Small intestine (tissue), 16 donors: ENCODE measurements at places on chromosomes 4 and X. TPM values are rescaled to one million over a fixed set of nuclear protein-coding genes. Genes with fewer than 3 reads are reported as not detected.

PLAC1 gene
- not detected for polyA plus RNA-seq

ZMAT1 gene
- 0.89 TPM for polyA plus RNA-seq

FGFBP2 gene
- not detected for polyA plus RNA-seq

BGN gene
- 23.2 TPM for polyA plus RNA-seq

CSN1S1 gene
- not detected for polyA plus RNA-seq

NKX6-1 gene
- not detected for polyA plus RNA-seq

FGB gene
- not detected for polyA plus RNA-seq

DNA sequence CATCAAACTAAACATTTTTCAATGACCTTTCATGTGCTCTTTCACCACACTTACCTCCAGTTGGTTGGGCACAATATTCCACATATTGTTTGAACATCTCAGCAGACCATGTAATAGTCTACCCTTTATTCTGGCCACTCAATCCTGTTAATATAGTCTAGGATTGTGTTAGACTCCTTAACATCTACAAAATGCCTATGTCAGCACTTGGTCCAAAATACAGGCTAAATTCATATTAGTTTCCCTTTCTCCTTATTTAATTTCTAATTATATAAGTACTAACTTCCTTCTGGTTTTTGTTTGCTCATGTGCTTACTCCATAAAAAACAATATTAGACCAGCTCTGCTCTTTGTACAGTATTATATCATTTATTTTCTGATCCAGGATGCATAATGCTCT, 21.1 kb downstream of the MEPE start:
- no peak for DNase-seq

- no peak for DNase-seq
Measured at GRCh38 chr4:74618659-74619058, 173.7 kb downstream of the AREG start.

DNA sequence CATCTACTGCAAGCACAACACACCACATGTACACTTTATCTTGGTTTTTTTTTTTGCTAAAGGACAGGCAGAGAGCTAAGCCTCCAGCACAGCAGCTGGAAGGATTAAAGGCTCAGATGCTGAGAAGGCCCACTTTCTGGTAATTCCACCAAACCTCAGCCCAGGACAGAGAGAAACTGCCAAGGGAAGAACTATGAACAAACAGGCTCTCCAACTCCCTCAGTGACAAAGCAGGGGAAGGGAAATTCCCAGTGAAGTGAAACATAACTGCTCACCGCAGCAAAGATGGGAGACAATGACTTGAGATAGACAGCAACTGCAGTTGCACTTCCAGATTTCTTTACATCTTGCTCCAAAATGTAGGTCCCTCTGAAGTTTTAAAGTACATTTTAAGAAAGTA, 4.8 kb downstream of the PROM1 start:
- no peak for DNase-seq

GRCh38 chr4:42995343-42995944, 102.9 kb downstream of the GRXCR1 start:
- peak; percentile 3 for DNase-seq

- no peak for DNase-seq
Measured at GRCh38 chr4:83387012-83387411, 52.4 kb upstream of the HPSE start.

DNA sequence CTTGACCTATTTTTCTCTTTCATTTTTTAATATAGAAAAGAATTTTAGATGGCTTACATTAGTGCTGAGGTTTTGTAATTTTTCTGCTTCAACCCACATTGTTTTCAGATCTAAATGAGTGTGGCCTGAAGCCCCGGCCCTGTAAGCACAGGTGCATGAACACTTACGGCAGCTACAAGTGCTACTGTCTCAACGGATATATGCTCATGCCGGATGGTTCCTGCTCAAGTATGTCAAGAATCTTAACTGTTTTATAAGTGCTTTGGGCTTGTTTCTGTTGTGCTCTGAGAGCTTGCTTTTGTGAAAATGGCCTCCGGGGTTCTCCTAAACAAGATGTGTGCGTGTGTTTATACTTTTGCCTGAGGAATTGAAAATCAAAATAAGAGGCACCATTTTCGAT, 41.6 kb downstream of the NPNT start:
- no peak for DNase-seq

DNA sequence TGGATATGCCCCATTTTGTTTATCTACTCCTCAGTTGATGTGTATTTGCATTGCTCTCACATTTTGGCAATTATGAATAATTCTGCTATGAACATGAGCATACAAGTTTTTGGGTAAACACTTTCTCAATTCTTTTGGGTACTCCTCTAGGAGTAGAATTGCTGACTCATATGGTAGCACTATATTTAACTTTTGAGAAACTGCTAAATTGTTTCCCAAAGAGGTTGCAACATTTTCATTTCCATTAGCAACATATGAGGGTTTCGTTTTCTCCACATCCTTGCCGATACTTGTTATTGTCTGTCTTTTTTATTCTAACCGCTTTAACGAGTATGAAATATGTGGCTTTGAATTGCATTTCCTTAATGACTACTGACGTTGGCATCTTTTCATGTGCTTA, 185.4 kb downstream of the TSPAN5 start:
- DNase-seq: no peak

- no peak for DNase-seq
Measured at GRCh38 chrX:119763181-119763580, 4.8 kb downstream of the SOWAHD start.

DNA sequence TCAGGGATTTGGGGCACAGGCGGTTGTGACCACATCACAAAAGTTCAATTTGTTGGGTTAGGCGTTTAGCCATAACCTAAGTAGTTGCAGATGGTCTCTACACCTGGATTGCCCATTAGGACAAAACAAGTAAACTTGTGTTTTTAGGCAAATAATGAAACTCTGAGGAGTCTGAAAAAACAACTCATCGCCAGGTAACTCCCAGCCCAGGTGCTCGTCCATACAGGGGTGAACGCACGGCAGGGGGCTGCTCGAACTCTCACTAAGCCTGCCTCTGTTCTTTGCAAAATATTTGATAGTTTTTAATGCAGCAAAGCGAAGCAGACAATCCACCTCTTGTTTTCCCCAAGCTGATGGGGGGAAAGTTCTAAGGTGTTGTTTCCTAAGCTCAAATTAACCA, 559 bp upstream of the RHOH start:
- DNase-seq: no peak

GRCh38 chr4:47972721-47973120, 43.8 kb downstream of the CNGA1 start:
- no peak for DNase-seq
